Left hindlimb (tissue), 1 donor: ENCODE measurements at places on chromosomes 5 and 9.
A peak's percentile ranks its signal among the peaks of the same experiment; 100 is the strongest.

GRCh38 chr5:66897356-66897755 is 299.2 kb downstream of the CD180 start:
- no peak for DNase-seq

DNA sequence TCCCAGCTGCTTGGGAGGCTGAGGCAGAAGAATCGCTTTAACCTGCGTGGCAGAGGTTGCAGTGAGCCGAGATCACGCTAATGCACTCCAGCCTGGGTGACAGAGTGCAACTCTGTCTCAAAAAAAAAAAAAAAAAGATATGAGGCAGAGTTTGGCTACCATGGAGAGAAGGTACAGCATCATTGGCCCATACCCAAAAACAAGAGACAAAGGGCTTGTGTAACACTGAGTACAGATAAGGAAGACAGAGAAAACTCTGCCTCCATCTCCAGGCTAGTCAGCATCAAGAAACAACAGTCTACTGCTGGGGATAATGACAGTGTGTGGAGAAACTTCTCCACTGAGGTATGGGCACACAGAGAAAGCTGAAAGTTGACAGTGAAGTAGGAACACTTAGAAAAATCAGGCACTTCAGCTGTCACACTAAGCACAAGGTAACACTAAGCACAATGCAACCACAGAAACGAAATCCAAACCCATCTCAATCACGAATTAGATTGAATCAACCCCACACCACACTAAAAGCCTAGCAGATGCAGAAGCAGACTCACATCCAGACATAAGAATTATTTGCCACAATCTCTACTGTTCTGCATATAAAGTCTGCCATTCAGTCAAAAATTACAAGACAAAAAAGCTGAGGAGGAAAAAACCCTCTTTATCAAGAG is 10.5 kb downstream of the PJA2 start:
- DNase-seq = no peak

GRCh38 chr9:91727316-91727861 is 222.6 kb downstream of the ROR2 start:
- no peak for DNase-seq

DNA sequence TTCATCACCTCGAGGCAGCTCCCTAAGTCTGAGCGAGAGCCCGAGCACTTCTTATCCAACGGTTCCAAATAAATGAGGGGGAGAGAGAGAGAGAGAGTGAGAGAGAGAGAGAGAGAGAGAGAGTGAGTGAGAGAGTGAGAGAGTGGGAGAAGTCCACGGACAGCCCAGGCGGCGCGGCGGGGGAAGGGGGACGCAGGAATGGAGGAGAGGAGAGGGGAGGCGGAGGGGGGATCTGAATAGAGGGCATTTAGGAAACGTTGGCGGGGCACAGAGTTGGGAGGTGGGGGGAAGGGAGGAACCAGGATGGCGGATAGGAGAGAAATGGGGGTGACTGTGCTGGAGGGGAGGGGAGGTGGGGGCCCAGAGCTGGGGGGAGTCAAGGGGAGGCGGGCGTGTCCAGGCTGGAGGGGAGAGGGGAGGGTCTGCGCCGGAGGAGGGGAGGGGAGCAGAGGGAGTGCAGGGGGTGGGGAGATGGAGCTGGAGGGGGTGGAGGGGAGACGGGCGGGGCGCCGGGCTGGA is 398 bp upstream of the BASP1 start:
- DNase-seq = peak; percentile 94

- no peak for DNase-seq
These were observed 389.2 kb upstream of the FTMT start for GRCh38 chr5:121462441-121462840.

DNA sequence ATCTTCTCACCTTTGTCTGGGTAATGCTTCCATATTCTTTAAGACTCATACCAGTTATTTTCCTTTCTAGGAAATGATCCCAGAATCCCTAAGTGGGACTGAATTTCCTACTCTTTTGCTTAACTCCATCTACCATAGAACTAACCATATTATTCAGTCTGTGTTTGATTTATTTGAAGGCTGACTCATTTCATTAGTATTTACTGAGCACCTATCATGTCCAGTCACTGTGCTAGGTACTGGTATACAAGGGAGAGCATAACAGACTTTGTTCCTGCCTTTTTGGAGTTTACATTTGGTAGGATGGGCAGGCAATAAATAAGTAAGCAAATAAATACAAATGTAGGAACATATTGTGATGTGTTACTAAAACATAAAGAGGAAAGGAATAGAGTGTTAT is 4.3 kb downstream of the NPR2 start:
- no peak for DNase-seq

DNA sequence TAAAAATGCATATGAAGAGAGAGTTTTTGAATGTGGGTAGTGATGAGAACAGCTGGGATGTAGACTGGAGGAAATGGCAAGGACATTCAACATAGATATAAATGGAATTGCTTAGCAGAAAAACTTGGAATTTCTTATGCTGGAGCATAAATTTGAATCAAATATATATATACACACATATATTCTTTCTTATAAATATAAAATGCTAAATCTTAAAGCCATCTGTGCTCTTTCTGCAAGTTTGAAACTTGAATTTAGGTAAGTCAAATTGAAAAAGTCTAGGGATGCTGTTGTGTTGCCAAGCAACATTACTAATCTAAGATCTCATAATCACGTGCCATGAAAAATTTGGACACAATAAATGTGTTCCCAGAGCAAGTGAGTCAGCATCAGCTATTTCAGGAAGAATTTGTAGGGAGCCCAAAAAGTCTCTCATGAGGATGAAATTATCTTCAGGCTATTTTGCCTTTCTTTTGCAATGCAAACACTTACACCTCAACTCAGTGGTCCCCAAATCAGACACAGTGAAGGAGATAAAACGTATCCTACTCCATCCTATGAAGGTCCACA is 58.4 kb upstream of the ALDH1A1 start:
- DNase-seq = no peak

DNA sequence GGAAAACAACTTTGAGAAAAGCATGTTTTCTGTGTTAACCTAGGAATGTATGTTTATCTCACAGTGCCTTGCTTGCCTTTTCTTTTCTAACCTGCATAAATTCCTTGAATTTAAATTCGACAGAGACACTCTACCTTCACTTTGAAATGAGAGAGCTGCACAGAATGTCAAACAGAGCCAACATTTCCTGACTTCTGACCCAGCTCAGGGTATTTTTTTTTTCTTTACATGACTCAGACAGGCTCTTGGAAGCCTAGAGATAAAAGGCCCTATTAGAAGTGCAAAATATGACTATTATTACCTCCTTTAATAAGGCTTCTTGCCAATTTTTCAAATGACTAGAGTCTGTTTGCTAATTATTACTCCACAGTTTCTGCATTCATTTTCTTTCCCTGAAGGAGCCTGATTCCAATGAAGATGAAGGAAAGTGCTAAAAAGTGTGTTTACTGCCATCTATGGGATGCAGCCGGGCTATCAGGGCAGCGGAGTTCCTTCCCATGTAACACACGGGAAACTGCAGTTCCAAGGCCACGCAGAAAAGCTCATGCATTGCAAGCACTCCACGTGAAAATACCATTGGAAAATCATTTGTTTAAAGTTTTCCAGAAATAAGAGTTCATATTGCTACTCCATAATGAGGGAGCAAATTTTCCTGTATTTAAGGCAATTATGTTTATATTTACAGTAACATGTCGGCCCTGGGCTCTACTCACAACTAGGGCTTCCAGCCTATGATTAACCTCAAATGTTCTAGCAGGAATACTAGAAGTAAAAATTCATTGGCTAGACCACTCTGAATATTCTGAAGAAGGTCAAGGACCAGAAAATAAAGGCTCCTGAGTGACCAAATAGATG is 485.6 kb downstream of the ZSWIM6 start:
- peak; percentile 55 for DNase-seq

GRCh38 chr5:37839407-37840052 is at the start of gene GDNF:
Gene GDNF (minus strand): TSS chr5:37840041. CDS start chr5:37834796, 5,245 bp downstream.
- DNase-seq = peak; percentile 74

- DNase-seq = no peak
These were observed 93.2 kb downstream of the MSX2 start for GRCh38 chr5:174817610-174818009.

- peak; percentile 61 for DNase-seq
These were observed 29.2 kb downstream of the LHX3 start for GRCh38 chr9:136175616-136176197.

- DNase-seq = no peak
These were observed 24.3 kb upstream of the RPS14 start for GRCh38 chr5:150473673-150474358.

- no peak for DNase-seq
These were observed 24.3 kb upstream of the POMT1 start for GRCh38 chr9:131478421-131478868.

- DNase-seq = no peak
These were observed 128.8 kb downstream of the FBN2 start for GRCh38 chr5:128409166-128409800.

DNA sequence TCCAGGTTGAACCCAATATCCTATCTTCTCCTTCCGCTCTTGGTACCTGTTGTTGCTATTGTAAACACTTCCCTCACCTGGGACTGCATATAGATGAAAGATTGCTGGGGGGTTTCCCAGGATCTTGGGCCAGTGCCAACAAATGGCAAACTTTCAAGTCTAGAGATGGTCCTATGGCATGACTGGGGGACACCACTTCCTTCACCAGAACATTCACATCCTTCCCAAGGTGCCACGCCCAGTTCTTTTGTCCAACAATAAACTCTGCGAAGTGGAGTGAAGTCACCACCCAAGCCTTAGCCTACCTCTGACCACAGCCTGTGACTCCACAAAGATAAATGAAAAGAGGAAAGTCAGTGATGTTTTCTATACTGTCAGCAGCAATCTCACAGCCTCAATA is 34.4 kb downstream of the DOCK8 start:
- no peak for DNase-seq

- DNase-seq = no peak
These were observed 147.6 kb downstream of the GAPVD1 start for GRCh38 chr9:125409217-125409636.

DNA sequence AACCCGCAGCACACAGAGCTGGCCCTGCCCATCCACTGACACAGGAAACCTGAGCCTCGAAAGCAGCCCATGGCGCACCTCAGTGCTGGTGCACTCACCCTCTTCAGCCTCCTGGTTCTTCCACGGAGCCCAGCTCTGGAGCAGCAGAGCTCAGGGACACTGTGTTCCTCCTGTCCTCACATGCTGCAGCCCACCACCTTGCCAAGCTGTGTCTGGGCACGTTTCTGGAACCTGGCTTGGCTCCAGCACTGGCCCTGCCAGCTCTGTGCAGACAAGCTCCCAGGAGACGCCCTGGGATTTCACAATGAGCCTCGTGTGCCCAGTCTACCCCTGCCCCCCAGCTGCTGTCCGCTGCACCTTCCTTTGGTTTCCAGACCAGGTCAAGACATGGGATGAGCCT is 119.5 kb downstream of the SYK start:
- peak; percentile 46 for DNase-seq

DNA sequence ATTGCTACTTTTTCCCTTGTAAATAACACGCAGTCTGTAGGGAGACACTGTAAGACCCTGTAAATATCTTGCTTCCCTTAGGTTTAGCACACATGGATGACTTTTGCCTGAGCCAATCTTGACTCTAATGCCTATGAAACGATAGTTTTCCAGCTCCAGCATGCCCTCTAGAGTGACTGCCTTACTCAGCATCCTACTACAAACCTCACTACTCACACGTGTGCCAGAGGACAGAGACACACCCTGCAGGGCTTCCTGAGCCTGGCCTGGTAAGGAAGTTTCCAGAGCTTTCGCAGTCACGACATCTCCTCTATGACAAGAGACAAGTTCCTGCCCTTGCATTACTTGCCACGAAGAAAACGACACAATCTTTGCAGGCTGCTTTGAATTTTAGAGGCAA is 138.1 kb downstream of the ATPSCKMT start:
- no peak for DNase-seq

DNA sequence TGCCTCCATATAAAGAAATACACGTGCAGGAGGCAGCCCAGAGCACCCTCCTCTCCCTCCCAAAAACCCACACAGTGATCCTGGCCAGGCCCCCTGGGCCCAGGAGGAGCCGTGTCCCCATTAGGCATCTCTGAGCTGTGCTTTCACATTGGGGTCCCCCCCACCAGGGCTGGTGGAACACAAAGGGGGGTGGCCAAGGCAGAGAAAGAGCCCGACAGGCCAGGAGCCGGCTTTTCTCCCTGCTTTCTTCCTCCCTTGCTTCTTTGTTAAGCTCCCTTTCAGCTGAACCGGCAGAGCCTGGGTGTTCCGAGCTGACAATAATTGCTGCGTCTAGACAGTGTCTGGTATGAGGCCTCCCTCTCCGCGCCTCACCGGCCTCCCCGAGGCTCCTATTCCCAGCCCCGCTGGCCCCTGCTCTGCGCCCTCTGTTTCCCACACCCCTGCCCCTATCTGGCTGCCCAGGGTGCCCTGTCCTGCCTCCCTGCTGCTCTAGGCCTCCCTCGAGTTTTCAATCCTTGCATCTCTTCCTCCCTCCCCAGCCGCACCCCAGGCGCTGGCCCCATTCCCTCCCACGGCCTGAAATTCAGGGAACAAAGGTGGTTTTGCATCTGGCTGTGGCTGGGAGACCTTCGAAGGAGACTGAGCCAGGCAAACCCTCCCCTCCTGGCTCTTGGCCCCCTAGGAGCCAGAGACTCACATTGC is 120.6 kb downstream of the C9orf50 start:
- peak; percentile 81 for DNase-seq

GRCh38 chr5:83810511-83810910 is 89.9 kb upstream of the HAPLN1 start:
- DNase-seq = no peak

DNA sequence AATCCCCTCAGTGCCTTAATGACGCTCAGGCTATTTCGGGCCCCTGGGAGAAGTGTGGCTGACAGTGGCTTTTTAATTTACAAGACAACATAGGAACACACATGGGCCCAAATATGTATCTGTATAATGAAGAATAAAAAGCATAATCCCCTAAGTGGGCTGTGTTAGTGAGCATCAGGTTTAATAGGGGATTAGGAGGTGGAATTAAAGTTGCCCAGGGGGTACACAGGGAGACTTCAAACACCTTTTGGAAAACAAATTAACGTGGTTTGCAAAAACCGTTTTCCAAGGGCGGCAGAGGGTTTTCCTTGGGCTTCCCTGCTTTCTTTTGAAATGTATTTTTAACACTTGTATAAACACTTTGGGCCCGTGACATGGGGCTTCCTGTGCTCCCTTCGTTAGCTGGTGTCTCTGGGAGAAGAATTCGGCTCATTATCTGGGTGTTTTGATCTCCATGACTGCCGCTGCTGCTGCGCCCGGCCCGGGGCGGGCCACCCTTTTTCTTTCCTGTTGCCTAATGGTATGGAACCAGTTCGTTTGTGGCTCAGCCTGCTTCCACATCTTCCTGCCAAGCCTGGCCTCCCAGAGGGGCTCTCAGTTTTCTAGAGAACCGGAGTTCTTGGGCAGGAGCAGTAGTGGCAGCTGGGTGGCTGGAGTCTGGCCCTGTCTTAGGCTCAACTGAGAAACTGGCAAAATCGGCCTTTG is 173.0 kb downstream of the MACROH2A1 start:
- peak; percentile 61 for DNase-seq

GRCh38 chr9:126673689-126674364 is 60.1 kb downstream of the LMX1B start:
- no peak for DNase-seq
